ENCODE measurements at places on chromosomes 1 and 21. TPM values are rescaled to one million over a fixed set of nuclear protein-coding genes. Genes with fewer than 3 reads are reported as not detected.

The ARHGEF16 gene
- 48.1 TPM for total RNA-seq

DNA sequence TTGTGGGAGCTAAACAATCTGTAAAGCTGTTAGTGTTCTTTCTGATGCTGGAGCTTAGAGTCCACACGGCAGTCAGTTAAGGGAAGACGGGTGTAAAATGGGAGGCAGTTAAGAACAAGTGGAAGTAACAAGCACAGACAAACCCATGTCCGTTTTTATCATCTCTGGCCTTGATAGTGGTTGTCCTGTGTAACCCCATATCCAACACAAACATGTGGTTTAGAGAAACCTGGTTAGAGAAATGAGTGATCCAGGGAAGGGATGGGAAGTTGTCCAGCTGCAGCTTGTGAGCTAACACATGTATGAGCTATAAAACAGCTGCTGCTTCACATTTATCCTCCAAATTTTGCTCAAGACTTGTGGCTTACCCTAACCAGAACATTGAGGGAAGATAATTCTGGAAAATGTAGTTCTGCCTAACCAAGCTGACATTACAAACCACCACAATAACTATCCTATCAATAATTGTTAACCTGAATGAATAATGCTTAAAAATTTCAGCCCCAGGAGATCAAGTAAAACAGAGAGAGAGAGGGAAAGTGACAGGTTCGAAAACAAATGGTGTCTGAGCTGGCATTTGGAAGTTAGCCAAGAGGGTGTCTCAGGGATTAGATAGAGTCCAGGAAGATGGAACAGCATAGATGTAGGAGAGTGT, 10.6 kb upstream of the C1orf162 start:
- no peak for DNase-seq

DNA sequence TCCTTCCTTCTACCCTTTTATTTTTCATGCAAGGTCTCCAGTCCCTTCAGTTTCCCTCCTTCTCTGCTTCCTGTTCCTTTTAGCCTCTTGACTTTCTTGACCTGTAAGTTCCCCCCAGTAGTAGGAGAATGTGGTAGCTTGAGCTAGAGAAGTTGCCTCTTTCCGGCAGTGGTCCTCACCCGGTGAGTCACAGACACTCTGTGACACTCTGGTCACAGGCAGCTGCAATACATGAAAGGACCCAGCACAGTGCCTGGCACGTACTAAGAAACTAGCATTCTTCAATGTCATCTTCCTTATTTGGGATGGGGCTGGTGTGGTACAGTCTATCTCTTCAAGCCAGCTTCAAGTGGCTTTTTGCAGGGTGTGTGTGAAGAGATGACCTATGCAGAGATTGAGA, 16.0 kb downstream of the PFKFB2 start:
- DNase-seq = no peak

GRCh38 chr1:27122652-27123051, 32.3 kb downstream of the SLC9A1 start:
- no peak for DNase-seq
